ENCODE measurements at places on chromosomes 16 and 17.
A peak's percentile ranks its signal among the peaks of the same experiment; 100 is the strongest.

- DNase-seq, result no peak
Measured at GRCh38 chr16:30839523-30840227, 52.7 kb upstream of the ZNF629 start.

DNA sequence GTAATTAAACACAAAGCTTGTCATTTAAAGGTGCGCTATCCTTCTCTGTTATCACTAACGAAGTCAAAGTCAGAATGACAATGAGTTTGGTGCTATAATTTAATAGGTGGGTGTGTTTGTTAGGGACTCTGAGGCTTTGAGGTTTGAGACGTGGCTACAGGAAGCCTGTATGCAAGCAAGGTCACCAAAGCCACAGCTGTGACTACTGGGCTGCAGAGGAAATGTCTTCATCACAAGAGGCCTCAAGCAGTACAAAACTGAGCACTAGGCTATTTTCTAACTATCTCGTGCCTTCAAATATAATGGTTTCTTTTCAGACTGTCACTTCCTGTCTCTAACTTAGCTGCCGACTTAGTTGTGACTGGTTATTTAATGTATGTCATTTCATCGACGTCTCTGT is 141.2 kb downstream of the AATF start:
- DNase-seq, result peak; percentile 34

DNA sequence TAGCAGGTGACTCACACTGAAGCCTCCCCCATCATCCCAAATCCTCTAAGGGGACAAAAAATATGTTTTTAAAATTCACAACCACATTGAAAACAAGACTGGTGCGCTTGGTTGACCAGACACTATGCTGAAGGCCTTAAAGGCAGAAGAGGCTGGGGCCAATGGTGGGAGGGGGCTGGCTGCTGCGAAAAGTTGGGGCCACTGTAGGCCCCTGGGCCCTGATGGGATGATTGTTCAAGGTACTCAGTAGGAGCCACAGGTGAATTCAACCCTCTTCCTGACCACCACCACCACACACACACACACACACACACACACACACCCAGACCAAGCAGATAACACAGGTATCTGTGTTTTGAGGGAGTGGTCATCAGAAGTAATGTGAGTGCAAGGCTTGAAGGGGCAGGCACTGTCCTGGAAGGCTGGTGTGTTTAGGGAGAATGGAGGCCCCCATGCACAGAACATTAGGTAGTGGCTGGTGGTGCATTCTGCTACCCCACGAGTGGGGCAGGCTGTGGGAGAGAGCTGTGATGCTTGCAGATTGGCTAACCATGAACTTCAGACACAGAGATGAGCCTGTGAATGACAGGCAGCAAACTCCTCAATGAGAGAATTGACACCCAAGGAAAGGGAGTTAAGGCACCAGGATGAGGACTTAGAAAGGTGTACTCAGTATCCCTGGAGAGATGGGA is 55.0 kb downstream of the NT5M start:
- no peak for DNase-seq

GRCh38 chr17:61065263-61065773 is 334.3 kb upstream of the TBX2 start:
- DNase-seq, result no peak

GRCh38 chr17:4249452-4250029 is 14.2 kb downstream of the ANKFY1 start:
- DNase-seq, result no peak

DNA sequence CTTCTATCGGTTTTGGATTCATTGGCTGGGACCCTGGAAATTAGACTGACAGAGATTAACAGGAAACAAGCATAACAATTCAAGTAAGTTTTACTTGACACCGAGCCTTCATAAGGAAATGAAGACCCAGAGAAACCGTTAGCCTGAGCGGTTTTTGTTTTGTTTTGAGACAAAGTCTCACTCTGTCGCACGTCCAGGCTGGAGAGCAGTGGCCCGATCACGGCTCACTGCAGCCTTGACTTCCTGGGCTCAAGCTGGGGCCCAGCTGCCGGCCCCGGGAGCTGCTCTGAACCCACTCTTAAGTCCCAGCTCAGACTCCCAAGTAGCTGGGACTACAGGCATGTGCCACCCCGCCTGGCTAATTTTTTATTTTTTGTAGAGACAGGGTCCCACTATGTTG is 321.3 kb downstream of the SEC14L1 start:
- peak; percentile 55 for DNase-seq

GRCh38 chr16:9650284-9650683 is 531.9 kb downstream of the GRIN2A start:
- DNase-seq, result no peak

DNA sequence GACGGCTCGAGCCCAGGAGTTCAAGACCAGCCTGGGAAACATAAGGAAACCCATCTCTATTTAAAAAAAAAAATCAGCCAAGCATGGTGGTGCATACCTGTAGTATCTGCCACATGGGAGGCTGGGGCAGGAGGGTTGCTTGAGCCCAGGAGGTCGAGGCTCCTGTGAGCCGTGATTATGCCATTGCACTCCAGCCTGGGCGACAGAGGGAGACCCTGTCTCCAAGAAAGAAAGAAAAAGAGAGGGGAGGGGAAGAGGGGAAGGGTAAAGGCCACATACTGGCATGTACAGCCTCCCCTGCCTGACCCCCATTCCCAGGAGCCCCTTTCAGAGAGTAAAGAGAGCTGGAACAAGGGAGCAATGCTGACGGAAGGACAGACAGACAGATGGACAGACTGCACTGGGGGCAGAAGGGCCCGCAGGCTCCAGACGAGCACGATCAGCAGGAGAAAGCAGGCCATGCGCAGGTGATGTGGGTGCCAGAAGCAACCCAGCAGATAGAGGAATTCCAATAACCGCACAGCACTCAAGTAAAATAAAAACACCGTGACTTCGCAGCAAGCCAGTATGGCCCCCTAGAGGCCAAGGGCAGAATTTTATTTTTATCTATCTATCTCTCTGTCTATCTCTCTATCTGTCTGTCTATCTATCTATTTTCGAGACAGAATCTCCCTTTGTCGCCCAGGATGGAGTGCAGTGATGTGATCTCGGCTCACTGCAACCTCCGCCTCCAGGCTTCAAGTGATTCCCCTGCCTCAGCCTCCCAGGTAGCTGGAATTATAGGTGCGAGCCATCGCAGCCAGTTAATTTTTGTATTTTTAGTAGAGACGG is 27.1 kb upstream of the SNN start:
- no peak for DNase-seq

- DNase-seq, result no peak
Measured at GRCh38 chr16:78389009-78389498, 289.6 kb downstream of the WWOX start.

DNA sequence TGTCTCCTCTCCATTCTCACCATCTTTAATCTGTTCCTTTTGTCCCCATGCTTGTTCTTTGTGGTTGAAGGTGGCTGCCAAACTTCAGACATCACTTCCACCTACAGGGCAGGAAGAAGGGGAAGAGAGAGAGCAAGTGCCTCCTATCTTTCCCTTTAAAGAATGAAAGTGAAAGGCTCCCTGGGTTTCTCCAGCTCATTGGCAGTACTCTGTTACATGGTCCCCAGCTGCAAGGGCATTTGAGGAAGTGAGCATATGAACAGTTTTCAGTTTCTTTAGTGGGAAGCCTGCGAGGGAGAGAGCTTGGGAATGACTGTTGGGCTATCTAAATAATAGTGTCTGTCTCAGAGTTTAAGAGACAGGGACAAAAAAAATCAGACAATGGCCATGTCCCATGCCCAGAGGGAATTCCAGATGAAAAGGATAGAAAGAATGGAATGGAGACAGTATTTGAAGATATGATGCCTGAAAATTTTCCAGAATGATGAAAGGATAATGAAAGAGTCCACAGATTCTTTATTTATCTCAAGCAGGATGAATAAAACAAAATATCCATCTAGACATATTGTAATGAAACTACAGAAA is 159.9 kb downstream of the LGALS9B start:
- DNase-seq, result no peak

GRCh38 chr17:19569785-19570543 is 36.3 kb downstream of the SLC47A1 start:
- no peak for DNase-seq

- DNase-seq, result no peak
Measured at GRCh38 chr16:74321356-74321755, 24.7 kb downstream of the PSMD7 start.

GRCh38 chr17:57158795-57159194 is 73.7 kb downstream of the AKAP1 start:
- no peak for DNase-seq

DNA sequence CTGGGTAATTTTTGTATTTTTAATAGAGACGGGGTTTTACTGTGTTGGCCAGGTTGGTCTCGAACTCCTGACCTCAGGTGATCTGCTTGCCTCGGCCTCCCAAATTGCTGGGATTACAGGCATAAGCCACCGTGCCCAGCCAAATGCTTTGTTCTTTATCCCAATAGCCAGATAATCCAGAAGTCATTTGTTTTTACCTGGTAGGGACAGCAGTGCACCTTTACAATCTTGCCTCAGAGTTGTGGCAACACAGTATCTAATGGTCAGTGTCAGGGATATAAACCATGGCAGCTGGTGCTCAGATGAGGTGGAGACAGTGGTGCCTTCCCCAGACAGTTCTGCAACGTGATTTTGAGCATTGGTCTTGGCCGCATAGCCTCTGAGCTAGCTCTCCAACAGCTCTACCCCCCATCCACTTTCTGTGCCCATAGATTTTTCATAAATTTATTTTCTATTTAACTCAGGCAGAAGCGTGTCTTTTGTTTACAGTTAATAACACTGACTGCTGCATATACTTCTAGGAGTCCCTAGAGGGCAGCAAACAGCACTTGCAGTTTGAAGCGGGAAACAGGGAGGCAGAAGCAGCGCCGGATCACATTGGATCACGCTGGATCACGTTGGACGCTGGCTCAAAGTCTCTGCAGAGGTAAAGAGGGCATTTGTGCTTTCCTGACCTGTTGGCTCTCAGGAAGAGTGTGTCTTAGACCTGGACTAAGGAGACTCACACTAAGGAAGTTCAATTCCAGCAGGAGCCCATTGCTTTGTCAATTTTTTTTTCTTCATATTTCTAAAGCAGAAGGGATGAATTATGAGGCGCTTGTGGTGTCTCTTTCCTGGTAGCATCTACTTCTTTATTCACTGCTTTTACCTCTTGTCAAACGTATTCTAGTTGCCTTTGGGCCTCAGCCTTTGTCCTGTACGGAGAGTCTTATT is 5.1 kb upstream of the GGT6 start:
- DNase-seq, result peak; percentile 71

GRCh38 chr17:49556223-49556943 is 19.3 kb upstream of the NXPH3 start:
- peak; percentile 88 for DNase-seq

- no peak for DNase-seq
Measured at GRCh38 chr17:40095351-40095943, 4.9 kb downstream of the NR1D1 start.

DNA sequence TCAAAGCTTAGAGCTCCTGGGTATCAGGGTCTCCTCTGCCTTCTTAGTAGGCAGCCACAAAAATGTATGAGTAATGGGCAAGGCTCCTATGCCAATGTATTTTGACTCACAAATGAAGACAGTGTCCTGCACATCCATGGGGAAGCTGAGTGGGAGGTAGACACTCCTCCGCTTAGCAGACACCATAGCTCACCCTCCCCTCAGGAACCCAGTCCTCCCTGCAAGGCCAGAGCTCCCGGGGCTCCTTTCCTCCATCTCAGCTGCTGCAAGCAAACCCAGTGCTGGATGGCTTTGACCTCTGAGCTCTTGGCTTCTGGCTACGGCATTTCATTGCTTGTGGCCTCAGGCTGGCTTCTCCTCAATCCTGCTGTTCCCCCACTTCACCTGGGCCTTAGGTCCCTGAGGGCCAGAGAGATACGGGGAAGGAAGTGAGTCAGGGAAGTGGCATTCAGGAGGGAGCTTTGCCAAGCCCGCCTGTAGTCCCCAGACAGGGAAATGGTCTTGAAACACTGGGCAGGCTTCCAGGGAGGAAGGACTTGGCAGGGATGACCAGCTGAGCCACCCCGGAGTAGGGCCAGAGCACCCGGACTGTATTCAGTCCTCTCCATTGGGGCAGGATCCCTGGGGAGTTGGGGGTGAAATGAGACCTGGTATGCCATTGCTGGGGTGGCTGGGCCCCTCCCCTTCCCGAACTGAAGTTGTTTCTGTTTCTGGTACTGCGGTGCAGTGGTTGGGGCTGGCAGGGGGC is 4.5 kb downstream of the ABCC3 start:
- DNase-seq, result no peak

DNA sequence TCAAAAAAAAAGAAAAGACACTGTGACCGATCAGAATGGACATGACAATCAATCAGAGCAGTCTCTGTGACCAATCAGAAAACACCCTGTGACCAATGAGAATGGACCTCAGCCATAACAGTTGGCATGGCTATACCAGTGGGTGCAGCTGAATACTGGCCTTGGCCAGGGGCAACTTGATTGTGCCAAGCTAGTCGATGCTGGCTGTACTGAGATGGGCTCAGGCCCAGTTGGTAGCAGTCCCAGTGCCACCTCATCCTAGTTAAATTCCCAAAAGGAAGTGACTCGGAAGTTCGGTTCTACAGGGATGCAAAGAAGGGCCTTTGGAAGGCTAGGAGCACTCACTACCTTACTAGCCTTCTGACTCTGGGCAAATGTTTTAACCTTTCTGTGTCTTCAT is 37.2 kb upstream of the BCO1 start:
- no peak for DNase-seq

DNA sequence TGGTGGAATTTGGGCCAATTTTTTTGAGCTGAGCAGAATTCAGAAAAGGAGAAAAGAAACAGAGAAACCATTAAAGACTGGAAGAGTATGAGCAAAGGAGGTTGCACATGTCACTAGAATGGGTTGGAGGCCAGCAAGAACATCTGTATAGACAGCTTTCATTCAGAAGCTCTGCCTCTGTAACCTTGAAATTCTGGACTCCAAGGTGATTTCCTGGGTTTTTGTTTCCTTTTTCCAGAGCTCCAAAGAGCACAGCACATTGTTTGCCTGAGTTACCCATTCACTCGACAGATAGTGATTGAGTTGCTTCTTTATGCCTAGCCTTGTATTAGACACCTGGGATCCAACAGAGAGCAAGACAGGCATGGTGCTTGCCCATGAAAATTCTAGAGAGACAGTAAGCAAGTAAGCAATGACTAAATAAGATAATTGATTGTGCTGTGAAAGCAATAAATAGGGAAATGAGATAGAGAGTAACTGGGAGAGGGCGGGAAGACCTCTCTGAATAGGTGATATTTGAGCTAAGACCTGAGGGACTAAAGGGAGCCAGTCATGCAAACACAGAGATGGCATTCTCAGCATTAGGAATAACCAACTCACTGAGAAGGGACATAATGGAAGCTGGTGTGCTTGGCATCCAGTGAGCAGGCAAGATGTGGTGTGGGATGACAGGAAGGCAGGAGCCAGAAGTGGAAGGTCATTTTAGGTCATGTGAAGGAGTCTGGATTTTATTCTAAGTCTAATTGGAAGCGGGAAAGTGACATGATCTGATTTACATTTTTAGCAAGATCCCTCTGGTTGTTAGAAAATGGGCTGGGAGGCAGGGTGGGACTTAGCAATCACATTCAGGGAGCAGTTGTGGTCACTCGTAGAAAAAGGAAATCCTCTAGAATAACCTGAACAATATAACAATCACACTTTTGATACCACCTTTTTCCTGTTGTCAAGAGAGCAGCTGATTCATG is 197.5 kb downstream of the HS3ST3A1 start:
- no peak for DNase-seq

GRCh38 chr17:56451629-56452028 is 141.9 kb upstream of the NOG start:
- DNase-seq, result no peak

Data from stimulated activated CD4-positive, alpha-beta T cell treated with anti-CD3 and anti-CD28 coated beads, Interleukin-15, amount 100 ng/mL, for 24 hours (primary cell).